Stimulated activated memory B cell treated with anti-CD40 and anti-IgM and Interleukin-4, amounts not matched to agents 10 μg/mL and 1 μg/mL and 100 μg/mL, for 72 hours (primary cell): ENCODE measurements at places on chromosomes 4 and X.

- no peak for ATAC-seq
Measured at GRCh38 chrX:68492583-68492982, 6.3 kb upstream of the YIPF6 start.

- no peak for ATAC-seq
Measured at GRCh38 chr4:147548256-147548655, 67.4 kb downstream of the EDNRA start.

DNA sequence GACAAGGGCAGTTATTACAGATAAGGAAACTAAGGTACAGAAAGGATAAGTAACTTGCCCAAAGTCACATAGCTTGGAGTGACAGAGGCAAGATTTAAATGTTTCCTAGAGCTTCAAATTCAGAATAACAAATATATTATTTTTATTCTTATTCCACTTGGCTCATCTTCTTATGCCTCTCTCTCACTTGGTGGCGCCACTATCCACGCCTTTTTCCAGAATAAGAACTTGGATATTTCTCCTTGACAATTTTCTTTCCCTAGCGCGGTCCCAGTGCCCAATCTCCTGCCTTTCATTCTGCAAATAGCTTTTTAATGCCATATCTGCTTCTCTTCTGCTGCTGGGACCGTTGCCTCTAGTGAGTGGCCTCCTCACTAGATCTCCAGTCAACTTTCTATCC is 78.5 kb downstream of the MSN start:
- no peak for ATAC-seq

DNA sequence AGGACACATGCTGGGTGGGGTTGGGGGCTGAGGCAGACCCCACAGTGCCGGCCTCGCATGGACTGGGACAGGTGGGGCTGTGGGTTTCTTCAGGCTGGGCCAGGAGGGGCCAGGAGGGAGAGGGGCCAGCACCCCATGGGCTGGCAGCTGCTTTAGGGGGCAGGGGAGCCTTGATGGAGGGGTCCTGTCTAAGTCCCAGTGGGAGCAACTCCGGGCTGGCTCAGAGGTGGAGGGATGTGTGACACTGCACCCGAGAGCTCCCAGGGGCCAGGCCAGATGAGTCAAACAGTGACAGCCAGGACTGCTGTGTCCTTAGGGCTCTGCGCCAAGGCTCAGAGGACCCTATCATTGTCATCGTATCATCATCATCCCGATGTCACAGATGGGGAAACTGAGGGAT is 4.4 kb upstream of the ABLIM2 start:
- ATAC-seq: peak; percentile 18

DNA sequence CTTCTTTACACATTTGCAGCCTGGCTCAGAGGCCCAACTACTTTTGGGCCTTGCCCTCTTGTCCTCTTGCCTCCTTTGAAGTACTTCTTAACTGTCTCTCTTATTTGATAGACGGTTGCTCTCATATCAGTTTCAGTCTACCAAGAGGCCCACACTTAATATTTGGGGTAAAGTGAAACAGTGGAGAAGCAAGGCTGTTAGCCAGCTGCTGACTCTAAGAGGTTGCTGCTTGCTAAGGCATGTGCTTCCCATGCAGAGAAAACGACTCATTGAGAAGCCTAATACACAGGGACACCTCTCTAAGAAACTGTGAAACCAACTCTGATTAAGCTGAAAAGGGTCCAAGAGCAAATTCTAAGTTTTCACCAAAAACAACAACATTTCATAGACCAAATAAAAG is 94.6 kb downstream of the PPP3CA start:
- no peak for ATAC-seq

DNA sequence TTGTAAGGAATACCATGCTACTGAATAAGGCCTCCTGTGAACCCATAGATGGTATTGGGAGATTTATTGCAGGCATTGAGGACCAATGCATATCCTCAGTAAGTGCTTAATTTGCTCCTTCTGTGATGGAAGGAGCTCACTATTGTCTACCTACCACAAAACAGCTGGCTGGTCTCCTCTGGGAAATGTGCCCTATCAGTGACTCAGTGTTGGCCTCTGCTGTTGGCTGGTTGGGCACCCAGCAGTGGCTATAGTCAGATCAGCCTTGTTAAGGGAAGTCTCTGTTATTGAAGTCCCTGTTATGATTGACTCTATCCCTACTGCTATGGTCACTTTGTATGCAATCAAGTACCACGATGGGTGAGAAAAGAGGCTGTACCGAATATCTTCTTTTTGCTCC is 27.5 kb upstream of the OTUD4 start:
- ATAC-seq: peak; percentile 20

- no peak for ATAC-seq
Measured at GRCh38 chrX:69293776-69294601, 128.7 kb upstream of the PJA1 start.
